ENCODE measurements at places on chromosomes 6 and 20.

GRCh38 chr6:152471456-152472265, 165.5 kb downstream of the SYNE1 start:
- no peak for DNase-seq

DNA sequence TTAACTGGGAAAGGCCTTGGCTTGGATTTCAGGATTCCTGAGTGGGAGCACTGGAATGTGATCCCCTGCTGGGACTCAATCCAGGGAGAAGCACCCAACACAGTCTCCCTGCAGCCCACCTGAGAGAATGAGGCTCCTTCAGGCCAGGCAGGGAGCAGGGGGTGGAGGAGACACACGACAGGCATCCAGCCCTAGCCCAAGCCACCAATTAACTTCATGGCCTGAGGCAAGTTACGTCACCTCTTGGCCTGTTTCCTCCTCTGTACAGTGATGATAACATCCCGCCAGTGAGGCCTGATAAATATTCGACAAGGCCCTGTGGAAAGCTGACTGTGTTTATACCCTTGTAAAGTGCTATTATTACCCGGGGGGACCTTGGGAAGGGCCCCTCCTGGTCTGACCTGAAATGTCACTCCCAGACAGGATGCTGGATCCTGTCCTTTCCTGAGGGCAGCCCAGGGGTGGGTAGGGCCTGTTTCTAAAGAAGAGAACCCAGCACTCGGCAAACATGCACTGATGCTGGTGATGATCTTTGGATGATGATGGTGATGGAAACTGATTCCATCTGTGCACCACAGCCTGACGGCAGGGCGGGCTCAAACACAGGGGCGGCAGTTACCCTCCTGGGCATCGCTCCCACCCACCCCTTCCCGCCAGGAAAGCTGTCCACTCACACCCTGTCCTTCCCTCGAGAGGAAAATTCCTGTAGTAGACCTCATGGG, 12.4 kb downstream of the FRS3 start:
- peak; percentile 29 for DNase-seq

- DNase-seq, result no peak
Observed at GRCh38 chr6:110358553-110359160, 508 bp upstream of the METTL24 start.

DNA sequence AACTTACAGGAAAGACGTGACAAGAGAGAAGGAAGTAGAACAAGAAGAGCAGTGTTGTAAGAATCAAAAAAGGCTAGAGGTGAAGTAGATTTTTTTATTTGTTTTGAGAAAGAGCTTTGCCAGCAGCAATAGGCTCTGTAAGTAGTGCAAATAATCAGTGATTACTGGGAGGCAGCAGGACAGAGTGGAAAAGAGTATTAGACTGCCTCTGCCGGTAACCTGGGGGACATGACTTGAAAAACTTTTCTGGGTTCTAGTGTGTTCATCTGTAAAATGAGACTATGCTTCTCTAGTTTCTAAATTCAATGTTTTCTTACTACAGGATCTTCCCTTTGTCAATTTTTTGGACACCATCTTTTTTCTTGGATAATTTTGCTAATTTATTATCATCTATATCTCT, 5.8 kb upstream of the IRAK1BP1 start:
- DNase-seq, result no peak

GRCh38 chr20:10171864-10172751, 46.5 kb upstream of the SNAP25 start:
- DNase-seq, result no peak

DNA sequence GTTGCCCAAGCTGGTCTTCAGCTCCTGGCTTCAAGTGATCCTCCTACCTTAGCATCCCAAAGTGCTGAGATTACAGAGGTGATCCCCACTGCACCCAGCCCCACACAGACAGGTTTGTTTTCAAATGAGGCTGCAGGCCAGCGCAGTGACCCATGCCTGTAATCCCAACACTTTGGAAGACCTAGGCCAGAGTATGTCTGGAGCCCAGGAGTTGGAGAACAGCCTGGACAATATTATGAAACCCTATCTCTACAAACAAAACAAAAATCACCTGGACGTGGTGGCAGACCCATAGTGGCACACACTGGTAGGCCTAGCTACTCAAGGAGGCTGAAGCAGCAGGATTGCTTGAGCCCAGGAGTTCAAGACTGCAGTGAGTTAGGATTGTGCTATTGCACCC, 8.0 kb upstream of the HMGN4 start:
- DNase-seq, result no peak

Data from hematopoietic multipotent progenitor cell treated with erythropoietin and hydrocortisone succinate and interleukin-3 and kit ligand, for 17 days (in vitro differentiated cells).